Fibroblast of skin of left quadriceps (primary cell): ENCODE measurements at places on chromosomes 5 and 9.

GRCh38 chr9:108621991-108622855 lies 233.6 kb downstream of the ACTL7B start:
- DNase-seq, result peak; percentile 59

- DNase-seq, result no peak
Observed at GRCh38 chr5:24621792-24622191, 23.0 kb downstream of the CDH10 start.

GRCh38 chr5:159797261-159797970 lies 118.9 kb upstream of the ADRA1B start:
- no peak for DNase-seq

DNA sequence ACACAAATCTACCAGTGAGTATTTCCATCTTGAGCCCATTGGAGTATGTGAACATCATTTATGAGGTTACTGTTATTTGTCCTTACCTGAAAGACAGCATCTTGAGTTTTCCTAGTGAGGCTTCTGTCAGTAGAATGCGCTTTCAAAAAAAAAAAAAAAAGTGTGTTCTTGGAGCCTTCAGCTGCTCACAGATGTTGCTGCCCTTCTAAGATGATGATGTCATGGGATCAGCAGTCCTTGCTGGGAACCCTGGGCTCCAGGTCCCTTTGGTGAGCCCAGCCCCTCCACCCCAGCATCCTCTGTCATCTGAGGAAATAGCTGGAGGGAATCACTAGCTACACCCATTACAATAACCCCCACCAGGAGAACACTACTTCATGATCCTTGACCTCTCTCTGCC lies 83.3 kb downstream of the ATPSCKMT start:
- no peak for DNase-seq

GRCh38 chr9:123369296-123369695 lies 13.3 kb downstream of the CRB2 start:
- DNase-seq, result no peak

GRCh38 chr9:109013679-109014607 lies 644 bp upstream of the CTNNAL1 start:
- DNase-seq, result peak; percentile 61

DNA sequence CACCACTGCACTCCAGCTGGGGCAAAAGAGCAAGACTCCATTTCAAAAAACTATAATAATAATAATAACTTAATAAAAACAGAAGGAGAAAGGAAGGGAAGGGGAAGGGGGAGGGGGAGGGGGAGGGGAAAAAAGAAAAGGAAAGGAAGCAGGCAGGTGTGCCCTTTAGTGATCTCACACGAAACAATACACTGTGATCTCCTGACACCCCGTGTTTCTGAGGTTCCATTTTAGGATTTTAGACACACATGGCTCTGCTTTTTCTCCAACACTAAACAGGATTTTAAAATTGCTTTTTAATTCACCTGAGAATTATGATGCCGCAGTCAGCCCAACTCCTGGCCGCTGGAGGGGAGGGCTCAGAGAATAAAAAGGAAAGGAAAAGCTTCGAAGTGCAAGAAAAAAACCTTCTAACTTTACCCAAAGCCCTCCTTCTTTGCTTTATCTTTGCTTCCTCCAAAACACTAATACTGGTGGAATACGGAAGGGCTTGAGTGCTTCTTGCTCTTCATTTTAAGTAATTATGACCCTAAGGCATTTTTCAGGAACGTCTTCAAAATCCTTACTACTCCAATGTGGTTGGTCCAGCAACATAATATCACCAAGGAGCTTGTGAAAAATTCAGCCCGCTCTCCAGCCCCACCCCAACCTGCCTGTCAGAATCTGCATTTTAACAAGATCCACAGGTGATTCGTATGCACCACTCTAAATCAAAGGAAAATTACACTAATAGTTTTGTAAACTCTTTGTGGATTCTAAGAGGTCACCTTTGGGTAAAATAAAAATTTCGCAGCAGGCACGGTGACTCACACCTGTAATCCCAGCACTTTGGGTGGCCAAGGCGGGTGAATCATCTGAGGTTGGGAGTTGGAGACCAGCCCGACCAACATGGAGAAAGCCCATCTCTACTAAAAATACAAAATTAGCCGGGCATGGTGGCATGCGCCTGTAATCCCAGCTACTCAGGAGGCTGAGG lies 66.0 kb downstream of the MYO10 start:
- DNase-seq, result no peak

- DNase-seq, result no peak
Observed at GRCh38 chr5:88694023-88694679, 188.8 kb downstream of the MEF2C start.

- no peak for DNase-seq
Observed at GRCh38 chr5:42235837-42236236, 187.4 kb upstream of the GHR start.

- DNase-seq, result no peak
Observed at GRCh38 chr5:109532773-109533364, 123.1 kb upstream of the PJA2 start.

- DNase-seq, result no peak
Observed at GRCh38 chr5:172199446-172199845, 5.5 kb downstream of the EFCAB9 start.

GRCh38 chr5:1478271-1479035 lies 33.2 kb upstream of the SLC6A3 start:
- DNase-seq, result no peak

- DNase-seq, result peak; percentile 25
Observed at GRCh38 chr9:36728651-36729520, 156.2 kb downstream of the MELK start.

DNA sequence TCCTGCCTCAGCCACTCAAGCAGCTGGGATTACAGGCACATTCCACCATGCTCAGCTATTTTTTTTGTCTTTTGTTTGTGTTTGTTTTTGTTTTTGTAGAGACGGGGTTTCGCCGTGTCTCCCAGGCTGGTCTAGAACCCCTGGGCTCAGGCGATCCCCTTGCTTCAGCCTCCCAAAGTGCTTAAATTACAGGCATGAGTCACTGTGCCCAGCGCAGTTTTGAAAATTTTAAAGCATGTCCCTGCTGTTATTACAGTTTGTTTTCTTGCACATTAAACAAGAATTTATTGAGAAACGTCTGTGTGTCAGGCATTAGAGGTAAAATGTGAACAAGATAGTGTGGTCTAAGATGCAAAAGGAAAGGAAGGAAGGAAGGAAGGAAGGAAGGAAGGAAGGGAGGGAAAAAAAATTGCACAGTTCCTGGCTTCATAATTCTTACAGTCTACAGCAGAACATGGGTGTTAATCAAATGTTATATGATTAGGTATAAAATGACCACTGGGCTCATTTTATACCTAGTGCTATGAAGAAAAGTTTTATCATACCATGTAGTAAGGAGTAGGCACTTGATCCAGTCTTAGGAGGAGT lies 205.4 kb downstream of the SNX18 start:
- no peak for DNase-seq

DNA sequence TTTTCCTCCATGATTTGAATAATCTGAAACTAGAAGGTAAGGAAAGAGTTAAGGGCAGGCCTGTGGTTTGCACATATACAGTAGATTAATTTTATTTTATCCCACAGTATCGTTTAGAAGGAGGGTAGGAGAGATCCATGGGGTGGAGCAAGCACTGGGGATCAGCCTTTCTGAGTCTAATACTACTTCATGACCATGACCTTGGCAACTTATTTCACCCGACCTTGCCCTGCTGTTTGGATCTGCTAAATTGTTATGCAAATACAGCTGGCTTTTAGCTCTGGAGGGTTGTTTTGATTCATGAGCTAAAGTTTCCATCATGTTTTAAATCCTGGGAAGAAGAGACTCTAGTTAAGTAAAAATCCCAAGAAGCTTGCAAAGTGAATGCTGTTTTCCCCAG lies 864 bp upstream of the GRIN3A start:
- DNase-seq, result no peak

DNA sequence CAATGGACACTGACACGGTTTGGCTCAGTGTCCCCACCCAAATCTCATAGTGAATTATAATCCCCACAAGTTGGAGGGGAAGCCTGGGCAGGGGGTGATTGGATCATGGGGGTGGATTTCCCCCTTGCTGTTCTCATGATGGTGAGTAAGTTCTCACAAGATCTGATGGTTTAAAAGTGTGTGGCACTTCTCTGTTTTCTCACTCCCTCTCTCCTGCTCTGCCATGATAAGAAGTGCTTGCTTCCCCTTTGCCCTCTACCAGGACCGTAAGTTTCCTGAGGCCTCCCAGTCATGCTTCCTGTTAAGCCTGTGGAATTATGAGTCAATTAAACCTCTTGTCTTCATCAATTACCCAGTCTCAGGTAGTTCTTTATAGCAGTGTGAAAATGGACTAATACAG lies 115.8 kb upstream of the KIF2A start:
- no peak for DNase-seq

- no peak for DNase-seq
Observed at GRCh38 chr9:28318515-28318914, 745.2 kb upstream of the C9orf72 start.

DNA sequence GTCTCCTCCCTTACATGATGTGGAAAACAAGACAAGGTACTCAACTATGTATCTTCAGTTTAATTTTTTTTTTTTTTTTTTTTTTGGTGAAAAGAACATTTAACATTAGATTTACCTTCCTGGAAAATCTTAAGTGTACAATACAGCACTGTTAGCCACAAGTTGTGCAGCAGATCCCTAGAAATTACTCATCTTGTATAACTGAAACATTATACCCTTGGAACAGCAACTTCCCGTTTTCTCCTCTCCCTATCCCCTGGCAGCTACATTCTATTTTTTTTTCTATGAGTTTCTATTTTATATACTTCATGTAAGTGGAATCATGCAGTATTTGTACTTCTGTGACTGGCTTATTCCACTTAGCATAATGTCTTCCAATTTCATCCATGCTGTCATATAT lies 421.9 kb upstream of the FTMT start:
- no peak for DNase-seq

DNA sequence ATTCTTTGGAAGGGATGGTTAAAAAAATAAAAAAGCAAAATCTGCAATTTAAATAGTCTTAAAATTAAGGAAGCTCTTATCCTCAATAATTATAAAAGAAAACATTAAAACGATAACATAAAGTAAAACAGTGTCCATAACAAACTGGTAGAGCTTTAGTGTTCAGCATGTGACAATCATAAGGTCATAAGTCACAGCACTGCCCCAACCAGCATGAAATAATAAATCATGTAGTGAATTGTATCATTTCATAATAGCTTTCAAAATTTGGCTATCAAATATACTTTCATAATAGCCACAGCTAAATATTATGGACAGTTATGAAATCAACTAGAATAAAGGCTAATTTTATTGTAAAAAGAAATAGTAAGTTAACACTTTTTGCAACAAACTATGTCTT lies 10.0 kb downstream of the NR3C1 start:
- DNase-seq, result no peak

DNA sequence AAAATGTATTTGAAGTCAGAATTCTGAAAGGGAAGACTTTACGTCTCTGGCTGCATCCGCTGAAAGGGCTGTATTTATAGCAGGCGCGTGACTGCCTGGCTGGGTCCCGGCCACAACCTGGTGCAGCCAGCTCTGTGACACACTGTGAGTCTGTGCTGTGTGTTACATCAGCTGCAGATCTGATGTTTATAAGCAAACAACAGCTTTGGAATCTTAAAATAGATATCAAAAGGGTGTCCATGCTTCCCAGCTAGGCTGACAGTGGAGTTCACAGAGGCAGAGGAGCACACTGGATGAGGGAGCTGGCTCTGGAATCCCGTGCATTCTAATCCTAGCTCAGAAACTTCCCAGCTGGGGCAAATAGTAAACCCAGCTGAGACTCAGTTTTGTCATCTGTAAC lies 433.4 kb upstream of the BRINP1 start:
- DNase-seq, result no peak

DNA sequence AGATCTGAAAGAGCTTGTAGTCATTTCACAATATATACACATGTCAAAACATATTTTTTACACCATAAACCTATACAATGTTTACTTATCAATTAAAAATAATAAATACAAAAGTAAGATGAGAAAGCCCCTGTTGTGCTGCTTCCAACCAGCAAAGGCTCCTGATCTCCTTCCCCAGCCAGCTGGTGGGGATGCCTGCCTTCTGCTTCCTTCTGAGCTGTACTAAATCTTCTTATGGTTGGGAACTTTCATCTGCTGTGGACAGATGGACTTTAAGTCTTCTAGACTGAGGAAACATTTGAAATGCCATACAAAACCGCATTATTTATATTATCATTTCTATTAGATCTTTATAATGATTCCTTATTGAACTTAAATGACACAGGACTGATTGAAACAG lies 745.3 kb upstream of the CHD1 start:
- DNase-seq, result no peak

DNA sequence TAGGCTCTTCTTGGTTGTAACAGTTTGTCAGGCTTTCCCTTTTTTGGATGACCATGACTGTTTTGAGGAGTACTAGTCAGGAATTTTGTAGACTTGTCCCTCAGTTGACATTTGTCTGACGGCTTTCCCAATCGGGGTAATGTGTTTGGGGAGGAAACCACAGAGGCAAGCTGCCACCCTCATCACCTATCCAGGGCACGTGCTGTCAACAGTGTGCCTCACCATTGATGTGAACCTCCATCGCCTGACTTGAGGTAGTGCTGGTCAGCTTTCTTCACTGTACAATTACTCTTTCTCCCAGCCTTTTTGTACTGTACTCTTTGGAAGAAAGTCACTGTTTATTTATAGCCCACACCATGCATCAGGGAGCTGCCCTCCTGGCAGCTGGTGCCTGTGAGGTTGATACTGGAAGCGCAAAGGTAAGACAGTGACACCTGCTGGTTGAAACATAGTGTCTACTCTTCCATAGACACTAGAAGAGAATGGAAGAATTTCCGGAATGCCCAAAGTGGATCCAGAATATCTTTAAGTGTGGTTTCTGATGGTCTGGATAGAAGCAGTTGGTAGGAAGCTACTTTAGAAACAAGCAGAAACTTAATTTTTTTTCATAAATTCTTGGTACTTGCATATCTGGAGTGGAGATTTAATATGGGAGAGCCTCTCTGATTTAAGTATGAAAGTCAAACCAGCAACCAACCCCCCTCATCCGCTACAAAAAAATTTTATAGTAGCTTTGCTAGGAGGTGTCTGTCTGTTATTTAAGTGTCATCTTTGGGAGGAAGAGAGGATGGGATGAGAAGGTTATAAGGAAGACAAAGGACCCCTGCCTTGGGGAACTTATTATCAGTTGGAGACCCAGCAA lies 69.3 kb downstream of the SNX30 start:
- DNase-seq, result peak; percentile 42
